ENCODE measurements at places on chromosomes 2 and 18.

GRCh38 chr2:64230540-64230939 lies 86.3 kb upstream of the PELI1 start:
- no peak for DNase-seq

DNA sequence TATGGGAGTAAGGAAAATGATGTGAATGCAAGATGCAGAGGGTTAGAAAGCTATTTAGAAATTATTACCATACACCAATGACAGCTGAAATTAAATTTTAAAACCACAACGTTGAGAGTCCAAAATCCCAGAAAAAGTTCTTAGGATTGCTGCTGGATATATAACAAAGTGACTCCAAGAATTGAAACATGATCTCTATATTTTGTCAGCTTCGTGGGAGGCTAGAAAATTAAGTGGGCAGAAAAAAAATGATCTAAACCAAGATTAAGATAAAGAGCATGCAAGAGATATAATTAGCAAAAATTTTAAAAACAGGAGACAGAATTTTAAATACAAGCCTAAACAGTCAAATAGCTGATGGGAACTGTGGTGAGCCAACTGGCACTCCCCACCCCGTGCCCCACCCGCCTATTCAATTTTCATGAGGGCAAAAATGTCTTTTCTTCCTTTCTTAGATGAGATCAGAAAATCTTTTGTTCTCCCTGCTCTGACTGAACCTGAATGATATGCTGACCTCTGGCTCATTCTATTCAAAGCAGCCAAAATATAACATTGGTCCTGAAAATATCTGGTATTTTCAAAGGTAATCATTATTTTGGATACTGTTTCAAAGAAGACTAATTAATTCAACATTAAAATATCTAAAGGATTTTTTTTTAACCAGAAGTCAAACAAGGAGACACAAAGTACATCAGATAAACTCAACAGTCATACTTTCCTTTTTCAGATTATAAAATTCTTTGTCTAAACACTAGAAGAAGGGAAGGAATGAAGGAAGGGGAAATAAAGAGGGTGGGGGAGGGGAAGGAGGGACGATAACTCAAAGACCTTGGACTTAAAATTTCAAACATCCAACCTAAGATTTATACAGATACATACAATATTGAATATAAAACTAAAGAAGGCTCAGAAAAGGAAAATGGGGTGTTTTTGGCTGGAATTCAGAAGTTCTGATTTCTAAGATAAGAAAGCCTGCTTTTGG lies 12.2 kb downstream of the KANSL3 start:
- no peak for DNase-seq

DNA sequence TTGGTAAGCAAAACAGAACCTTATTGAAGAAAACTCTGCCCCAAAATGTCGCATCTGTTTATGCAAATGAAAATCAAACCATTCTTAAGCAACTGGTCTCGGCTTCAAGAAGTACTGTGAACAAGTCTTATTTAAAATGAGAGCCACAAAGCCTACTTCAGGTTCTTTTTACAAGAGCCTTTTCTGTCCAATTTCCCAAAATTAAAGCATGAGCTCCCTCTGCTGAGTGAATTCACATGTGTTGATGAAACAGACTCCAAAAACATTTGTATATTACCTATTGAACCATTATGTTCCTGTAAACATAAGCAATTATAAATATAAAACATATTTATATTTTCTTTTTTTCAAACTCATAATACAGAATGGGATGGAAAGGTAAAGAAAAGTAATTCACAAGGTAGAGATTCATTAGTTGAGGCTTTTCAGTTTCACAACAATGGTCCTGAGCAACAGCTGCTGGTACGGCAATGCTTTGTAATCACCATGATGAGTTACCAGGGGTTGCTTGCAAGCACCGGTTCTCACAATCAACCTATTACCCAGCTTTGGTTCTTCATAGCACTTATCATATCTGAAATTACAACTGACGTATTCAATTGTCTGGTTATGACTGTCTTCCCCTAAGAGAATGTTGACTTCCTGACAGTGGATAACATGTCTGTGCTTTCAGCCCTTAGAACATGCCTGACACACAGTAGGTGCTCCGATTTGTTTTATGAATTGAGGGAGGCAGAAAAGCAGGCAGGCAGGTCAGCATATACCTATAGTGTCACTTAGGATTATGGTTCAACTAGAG lies 108.4 kb upstream of the BZW1 start:
- DNase-seq: peak; percentile 48

GRCh38 chr2:241894056-241894641 lies 24.6 kb downstream of the RTP5 start:
- DNase-seq: no peak

DNA sequence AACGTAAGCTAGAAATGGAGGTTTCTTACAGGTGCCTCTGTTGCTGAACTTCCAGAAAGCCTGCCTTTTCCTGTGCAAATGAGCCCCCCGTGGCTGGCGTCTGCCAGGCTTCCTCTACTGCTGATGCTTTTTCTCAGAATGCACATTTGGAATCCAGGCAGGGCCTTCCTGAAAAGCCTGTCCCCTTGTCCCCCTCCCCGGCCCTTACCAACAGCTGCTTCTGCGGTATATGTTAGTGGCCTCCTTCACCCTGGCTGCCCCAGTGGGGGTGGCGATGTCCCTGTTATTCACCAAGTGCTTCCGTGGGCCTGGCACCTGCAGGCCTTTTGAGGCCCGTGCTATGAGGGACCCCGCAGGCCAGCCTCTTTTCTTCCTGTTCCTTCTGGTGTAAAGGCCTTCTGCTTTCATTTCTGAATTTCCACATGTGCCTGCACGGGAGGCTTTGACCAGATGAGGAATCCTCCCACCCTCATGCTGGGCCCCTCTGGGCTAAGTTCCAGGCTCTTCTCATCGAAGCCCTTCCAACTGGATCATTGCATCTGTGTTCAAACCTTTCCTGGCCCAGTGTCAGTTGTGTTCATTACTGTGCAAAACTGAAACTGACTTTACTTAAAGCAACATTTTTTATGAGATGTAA lies 10.4 kb downstream of the CNDP2 start:
- no peak for DNase-seq

- no peak for DNase-seq
Observed at GRCh38 chr2:39326644-39327043, 82.9 kb upstream of the CDKL4 start.

- DNase-seq: no peak
Observed at GRCh38 chr18:75183524-75183923, 25.4 kb downstream of the PTGR3 start.

DNA sequence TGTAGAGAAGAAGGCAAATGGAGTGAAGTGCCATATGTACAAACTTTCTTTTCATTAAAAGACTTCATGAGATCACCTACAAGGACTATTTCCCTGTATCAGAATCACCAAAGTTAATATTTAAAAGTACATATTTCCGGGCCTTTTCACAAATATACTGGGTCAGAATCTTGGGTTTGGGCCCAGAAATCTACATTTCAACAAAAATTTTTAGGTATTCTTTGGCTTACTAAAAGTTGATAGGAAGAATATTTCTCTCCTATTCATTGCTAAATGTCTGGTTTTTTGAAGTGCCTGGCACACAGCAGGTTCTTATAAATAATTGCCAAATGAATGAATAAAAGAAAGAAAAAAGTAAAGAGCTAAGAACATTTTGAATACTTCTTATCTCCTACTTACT lies 843.8 kb upstream of the ACVR2A start:
- no peak for DNase-seq

GRCh38 chr18:2881840-2882195 lies 35.0 kb downstream of the EMILIN2 start:
- no peak for DNase-seq

DNA sequence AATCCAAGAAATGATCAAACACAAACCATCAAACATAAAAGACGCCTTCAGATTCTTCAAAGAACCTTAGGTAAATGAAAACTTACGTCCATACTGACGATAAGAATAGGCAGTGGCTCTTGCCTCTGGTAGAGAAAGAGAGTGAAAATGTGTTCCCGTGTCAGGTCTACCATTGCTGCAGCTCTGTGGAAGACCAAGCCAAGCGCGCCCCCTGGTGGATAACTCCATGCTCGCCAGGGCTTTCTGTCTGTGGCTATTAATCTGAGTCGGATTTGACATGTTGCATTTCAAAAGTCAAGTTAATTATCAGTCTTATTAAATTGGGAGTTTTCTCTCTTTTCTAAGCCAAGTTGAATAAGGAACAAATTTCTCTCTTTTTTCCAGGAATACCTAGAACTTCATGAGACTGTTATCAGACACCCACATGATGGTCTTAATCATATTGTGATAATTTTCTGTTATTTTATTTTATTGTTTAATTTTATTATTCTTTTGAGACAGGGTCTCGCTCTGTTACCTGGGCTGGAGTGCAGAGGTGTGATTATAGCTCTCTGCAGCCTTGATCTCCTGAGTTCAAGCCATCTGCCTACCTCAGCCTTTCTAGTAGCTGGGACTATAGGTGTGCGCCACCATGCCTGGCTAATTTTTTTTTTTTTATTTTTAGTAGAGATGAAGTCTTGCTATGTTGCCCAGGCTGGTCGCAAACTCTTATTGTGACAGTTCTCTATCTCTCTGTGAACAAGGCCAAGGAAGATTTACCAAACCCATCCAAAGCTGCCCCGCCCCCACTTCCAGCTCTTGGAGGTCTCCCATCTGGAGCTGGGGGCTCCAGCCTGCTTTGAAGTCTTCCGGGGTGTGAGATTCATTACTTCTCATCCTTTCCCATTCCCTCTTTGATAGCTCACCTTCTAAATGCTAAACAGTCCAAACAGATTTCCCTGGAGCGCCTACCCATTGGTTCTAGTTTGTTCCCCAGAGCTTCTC lies 15.8 kb upstream of the ZAP70 start:
- DNase-seq: peak; percentile 83

DNA sequence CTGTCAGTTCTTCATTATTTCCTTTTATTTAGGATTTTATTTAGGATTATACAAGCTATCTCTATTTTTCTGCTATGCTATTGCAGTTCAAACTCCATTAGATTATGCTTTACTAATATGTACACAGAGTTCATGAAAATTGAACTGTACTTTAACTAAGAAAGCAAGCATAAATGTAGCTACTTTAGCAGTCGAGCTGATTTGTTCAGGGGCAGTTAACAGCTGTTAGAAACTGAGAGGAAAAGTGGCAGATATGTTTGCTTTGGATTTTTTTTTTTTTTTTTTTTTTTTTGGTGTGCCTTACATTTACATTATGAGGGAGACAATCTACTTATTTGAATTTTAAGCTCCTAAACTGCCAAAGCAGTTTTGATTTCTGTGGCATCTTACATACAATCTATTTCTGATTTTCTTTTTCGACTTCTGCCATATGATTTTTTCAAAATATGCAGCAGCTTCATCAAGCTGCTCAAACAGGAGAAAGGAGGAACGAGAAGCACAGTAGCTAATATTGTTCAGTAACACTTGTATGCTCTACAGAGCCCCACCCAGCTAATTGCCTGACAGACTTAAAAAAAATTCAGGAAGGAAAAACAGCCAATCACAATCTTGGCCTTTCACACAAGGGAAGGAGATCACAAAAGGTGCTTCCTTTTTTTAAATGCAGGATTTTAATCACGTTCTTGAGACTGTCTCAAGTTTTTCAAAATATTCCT lies 233.4 kb upstream of the SIX3 start:
- peak; percentile 66 for DNase-seq

DNA sequence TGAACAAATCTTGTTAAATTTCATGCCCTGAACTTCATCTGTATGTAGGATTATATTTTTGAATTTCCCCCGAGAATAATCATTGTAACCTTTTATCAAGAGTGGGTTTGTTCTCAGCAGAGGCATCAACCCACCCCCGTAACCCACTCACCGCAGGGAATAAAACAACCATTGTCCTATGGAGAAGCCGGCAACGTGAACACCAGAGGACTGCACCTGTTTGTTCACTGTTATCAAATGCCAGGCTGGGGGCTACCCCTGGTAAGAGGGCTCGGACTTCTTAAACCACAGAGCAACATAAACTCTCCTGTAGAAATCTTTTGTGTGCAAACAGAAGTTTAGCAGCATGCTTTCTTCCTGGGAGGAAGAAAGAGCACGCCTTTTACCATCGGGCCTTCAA lies 610.4 kb downstream of the ERBB4 start:
- DNase-seq: peak; percentile 59

DNA sequence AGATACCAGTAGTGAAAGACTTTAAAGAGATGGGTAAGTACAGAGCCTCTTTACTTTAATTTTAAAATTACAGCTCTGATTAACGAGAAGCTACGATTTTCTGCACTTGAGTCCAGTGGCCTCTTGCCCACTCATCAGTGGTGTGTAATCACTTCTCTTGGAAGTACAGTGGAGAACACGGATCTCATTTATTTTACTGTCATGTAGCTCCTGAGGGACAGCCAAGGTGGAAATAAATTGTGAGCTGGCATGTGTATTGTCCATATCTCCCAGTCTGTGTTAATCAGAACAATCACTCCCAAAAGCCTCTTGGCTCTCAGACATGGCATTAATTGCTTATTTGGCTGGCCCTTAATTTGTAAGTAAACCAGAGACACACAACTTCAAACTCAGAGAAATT lies 69.4 kb downstream of the LOXHD1 start:
- no peak for DNase-seq

- no peak for DNase-seq
Observed at GRCh38 chr18:63763831-63764600, 11.2 kb upstream of the SERPINB7 start.

DNA sequence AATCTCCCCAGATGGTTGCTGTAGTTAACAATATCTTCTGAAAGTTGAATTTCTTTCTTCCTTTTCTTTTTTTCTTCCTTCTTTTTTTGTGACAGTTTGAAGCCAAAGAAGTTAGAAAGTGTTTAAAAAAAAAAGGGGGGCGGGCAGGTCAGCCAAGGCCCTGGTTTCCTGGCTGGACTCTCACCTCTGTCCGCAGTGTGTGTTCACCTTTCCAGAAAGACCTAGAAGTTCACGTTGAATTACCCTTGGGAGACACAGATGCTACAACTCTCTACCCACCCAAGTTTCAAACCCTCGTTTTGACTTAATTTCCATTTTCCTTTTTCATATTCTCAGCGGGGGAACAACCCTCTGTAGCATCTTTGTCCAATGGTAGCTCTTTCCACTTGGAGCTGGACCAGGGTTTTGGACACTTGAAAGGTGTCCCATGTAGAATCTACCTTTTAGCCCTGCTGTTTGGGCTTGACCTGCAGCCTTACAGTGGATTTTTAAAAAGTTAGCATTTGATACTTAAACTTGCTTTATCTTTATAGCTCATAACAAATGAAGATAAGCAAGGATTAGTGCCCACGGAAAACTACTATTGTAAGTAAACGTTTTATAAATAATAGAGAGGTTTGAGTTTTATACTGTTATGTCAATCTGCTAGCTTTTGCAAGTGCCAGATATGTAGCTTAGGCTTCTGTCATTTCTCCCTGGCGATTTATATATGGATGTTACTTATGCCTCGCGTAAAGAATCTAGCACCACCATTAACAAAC lies 20.0 kb downstream of the MEP1B start:
- no peak for DNase-seq
